Stimulated activated CD4-positive, alpha-beta T cell treated with anti-CD3 and anti-CD28 coated beads, Interleukin-1b, Interleukin-23, amount 100 ng/mL, for 1 hour (primary cell): ENCODE measurements at places on chromosomes 5 and 9.

DNA sequence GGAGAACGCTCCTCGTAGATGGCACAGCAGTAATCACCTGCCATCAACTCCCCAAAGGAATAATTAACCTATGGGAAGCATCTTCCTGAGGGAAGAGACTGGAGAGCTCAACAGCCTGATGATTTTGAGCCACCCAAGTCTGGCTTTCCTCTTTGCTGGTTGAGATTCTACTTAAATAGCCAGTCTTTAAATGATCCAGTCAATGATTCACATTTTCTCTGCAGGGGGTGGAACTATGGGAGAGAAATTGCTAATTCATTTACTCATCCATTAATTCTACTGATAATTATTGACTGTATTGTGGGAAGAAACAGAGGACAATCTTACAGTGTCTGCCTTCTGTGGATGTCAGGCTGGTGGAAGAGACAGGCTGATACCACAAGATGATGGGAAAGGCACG, 355.0 kb upstream of the PANK3 start:
- no peak for DNase-seq

- no peak for DNase-seq
These were observed 546.3 kb downstream of the EBF1 start for GRCh38 chr5:158553195-158553961.

GRCh38 chr5:121757753-121758152, 93.9 kb upstream of the FTMT start:
- no peak for DNase-seq

GRCh38 chr5:79255786-79256557, 20.0 kb downstream of the JMY start:
- no peak for DNase-seq

DNA sequence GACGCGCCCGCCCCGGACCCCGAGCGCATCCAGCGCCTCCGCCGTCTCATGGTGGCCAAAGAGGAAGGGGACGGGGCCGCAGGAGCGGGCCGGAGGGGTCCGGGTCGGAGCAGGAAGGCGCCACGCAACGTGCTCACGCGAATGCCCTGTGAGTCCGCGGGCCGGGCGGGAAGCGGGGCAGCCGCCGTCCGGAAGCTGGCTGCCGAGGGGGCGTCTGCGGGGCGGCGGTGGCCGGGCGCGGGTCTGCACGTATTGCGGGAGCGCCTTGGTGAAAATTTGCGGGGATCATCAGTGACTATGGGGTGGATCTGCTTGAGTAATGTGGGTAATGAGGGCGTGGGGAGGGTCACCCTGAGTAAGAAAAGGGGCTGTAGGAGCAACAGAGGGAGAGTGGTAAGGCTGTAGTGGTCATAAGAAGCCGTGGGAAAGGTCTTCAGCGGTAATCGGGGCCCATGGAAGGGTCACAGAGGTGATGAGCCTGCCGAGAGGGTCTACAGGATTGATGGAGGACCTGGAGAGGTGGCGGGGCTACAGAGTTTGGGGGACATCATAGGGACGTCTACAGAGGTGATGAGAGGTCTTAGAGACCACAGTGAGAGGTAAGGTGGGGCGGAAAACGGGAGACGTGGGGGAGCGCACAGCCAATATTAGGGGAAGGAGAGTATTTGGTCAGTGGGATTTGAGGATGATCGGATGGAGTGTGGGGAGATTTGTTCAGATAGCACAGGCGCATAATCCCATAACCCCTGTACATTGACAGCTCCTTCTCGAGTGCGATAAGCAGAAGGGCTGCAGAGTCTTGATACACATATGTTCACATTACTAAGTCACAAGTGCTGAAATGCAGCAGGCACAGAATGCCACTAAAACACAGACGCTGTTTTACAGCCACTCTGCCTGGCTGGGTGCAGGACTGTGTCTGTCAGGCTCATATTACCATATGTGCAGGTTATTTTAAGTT, 819 bp downstream of the LSM11 start:
- DNase-seq, result no peak
